ENCODE measurements at places on chromosomes 11 and 22.

DNA sequence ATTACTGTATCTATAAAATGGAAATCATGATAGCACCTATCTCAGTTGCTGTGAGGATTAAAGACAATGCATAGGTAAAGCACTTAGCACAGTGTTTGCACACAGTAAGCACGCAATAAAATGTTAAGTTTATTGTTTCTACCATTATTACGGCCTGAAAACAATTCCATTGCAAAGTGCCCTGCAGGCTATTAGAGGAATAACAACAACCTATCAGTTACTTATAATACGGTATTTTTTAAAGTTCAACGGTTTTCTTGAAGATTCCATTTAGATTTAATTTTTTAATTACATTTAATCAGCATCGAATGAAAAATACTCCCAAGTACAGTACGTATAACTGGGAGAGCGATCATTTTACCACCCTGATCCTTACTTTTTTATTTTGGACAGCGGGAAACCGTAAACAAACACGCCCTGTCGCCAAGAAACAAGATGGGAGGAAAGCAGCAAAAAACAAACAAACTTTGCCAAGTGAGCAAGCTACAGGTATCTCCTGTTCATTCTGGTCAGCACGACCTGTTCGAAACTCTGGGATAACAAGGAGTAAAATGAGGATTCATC is 893 bp downstream of the SLC36A4 start:
- no peak for ATAC-seq

DNA sequence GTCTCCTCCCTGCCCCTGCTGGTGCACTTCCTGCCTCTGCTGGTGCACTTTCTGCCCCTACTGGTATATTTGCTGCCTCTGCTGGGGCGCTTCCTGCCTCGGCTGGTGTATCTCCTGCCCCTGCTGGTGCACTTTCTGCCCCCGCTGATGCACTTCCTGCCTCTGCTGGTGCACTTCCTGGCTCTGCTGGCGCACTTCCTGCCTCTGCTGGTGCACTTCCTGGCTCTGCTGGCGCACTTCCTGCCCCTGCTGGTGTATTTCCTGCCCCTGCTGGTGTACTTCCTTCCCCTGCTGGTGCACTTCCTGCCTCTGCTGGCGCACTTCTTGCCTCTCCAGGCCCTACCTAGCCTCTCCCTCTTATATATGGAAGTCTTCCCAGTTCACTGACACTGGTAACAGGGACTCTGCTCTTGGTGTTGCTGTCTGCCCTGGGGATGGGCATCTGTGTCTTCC is 10.1 kb downstream of the MTFP1 start:
- ATAC-seq: peak; percentile 90

GRCh38 chr11:9160166-9160565 is 68.8 kb upstream of the SCUBE2 start:
- peak; percentile 47 for ATAC-seq

- no peak for ATAC-seq
Observed at GRCh38 chr11:61579676-61580270, 1.1 kb downstream of the SYT7 start.

DNA sequence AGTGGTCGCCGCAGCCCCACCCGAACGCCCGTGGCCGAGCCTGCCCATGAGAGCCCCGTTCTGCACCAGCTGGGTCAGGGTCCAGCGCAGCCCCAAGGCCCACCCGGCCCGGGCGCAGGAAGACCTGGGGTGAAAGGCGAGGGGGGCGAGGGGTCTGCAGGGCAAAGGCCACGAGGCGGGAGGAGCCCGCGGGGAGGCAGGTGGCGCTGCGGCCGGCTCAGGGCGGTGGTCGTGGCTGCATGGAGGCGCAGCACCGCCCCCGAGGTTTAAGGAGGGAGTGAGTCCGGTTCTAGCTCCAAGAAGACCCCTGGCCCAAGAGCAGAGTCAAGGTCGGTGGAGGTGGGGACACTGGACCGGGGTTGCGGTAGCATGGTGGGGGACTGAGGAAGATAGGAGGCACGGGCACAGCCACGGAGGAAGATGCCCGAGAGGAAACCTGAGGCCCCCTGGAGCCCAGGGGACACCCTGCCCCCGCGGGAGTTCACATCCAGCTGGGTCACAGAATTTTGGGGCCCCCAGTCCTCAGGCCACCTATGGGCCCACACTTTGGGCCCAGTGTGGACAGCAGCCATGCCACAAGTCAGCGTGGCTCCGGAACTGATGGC is 514 bp upstream of the HDAC10 start:
- ATAC-seq: no peak

- no peak for ATAC-seq
Observed at GRCh38 chr11:108392353-108392752, 75.0 kb downstream of the C11orf65 start.

GRCh38 chr11:67266449-67267187 is at the start of gene GRK2:
Gene GRK2 (plus strand): TSS chr11:67266473. CDS start chr11:67266700, 227 bp downstream.
- peak; percentile 22 for ATAC-seq

- ATAC-seq: no peak
Observed at GRCh38 chr11:95453616-95454171, 222.7 kb upstream of the SESN3 start.

- no peak for ATAC-seq
Observed at GRCh38 chr11:44205352-44205751, 104.6 kb downstream of the ALX4 start.

- ATAC-seq: no peak
Observed at GRCh38 chr11:112871909-112872500, 89.2 kb upstream of the NCAM1 start.

- no peak for ATAC-seq
Observed at GRCh38 chr11:126660321-126660720, 304.8 kb downstream of the ST3GAL4 start.

DNA sequence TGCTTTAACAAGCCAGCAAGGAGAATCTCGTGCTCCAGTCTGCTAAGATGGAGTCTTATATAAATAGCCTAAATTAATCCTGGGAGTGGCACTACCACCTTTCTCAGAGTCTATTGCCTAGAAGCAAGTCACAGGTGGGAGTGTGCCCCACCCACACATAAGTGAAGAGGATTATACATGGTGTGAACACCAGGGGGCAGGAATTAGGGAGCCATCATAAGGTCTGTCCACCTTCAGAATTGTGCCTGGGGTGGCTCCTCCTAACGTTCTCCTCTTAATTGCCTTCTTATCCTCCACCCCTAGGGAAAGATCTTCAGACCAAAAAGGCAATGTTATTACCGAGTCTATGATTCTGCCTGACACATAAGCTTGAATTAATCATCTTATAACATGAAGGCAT is 276.8 kb upstream of the SESN3 start:
- ATAC-seq: no peak

Measured in activated CD4-positive, CD25-positive, alpha-beta regulatory T cell treated with anti-CD3 and anti-CD28 coated beads, Interleukin-2, amount 50 U/mL, for 24 hours (primary cell).